ENCODE measurements at places on chromosomes 2 and 18.
A peak's percentile ranks its signal among the peaks of the same experiment; 100 is the strongest.

DNA sequence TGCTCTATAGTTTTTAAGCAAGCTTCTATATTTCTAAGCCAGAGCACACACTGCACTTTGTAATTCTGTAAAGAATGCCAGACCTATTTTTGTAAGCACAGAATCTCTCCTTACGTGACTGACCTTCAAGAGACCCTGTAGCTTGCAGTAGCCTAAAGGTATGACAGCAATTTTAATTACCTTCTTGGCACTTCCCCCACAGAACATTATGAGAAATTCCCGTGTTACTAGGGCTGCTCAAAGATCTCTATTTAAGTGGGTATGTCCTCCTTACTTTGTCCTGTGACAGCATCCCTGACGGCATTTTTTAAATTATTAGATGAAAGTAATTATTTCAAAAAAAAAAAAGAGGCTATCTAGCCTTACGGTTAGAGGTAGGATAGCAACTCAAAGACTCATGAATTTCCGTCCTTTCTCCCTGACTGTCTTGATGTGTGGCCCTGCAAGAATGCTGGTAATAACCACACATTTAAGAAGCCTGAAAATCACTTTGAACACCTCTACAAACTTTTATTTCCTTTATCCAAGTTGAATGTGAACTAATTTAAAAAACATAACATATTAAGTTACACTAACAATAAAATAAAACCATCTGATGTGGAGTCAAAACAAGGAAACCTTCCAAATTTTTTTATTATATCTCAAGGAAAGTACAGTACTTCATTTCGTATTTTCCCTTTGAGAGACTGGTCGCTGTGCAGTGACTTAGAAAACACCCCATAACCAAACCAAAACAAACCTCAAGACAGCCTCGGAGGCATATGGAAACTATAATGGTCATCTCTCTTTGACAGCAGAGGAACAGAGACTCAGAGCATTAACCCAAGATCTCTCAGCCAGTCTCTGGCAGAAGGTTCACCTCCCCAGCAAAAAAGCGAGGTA, 54.9 kb downstream of the THUMPD2 start:
- DNase-seq = no peak

DNA sequence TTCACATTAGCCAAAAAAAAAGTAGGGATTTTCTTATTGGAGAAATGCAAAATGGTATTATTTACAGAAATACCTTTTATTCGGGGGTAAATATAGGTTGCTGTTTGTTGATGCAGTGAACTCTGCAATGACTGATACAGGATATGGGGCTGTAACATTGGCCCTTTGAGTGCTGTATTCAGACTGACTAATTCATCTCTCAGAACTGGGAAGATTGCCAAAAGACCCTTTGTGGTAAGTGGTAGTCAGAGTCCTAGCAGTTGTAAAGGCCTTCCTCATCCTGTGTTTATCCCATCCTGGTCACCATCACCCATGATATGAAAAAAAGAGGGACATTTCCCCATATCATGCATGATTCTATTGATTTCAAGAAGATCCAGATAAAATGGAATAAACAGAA, 14.0 kb upstream of the DCC start:
- DNase-seq = no peak

- peak; percentile 57 for DNase-seq
Measured at GRCh38 chr2:200376513-200377354, 70.2 kb downstream of the SPATS2L start.

DNA sequence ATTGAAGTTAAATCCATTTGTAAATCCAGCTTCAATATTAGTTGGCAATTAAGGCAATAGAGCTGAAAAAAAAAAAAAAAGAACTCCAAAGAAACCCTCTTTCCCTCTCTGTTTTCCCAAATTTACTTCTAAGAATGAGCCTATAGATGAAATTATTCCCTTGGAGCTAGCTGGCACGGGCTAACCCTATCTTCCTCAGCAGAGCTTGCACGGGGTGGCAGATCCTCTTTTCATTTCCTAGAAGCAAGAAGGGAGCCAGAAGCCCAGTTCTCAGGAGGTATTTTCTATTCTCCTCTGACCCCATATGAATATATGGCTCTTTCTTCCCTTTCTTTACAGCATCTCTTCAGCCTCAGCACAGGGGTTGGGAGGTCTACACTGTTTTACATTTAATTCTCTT, 426.0 kb downstream of the TGIF1 start:
- DNase-seq = no peak

- no peak for DNase-seq
Measured at GRCh38 chr18:23387265-23387664, 65.8 kb upstream of the RIOK3 start.

- DNase-seq = no peak
Measured at GRCh38 chr18:37435996-37436395, 129.6 kb downstream of the CELF4 start.
